AG04449 (cell line): ENCODE measurements at places on chromosomes 2 and 18.

GRCh38 chr18:78994531-78994930 is 14.9 kb downstream of the SALL3 start:
- no peak for DNase-seq

GRCh38 chr2:16255120-16255519 is 314.8 kb downstream of the MYCN start:
- no peak for DNase-seq

GRCh38 chr2:222861411-222862105 is 722 bp downstream of the ACSL3 start:
- no peak for DNase-seq

GRCh38 chr2:8595428-8595805 is 86.4 kb upstream of the ID2 start:
- no peak for DNase-seq

- DNase-seq = no peak
Observed at GRCh38 chr2:155633060-155633839, 699.3 kb downstream of the NR4A2 start.

DNA sequence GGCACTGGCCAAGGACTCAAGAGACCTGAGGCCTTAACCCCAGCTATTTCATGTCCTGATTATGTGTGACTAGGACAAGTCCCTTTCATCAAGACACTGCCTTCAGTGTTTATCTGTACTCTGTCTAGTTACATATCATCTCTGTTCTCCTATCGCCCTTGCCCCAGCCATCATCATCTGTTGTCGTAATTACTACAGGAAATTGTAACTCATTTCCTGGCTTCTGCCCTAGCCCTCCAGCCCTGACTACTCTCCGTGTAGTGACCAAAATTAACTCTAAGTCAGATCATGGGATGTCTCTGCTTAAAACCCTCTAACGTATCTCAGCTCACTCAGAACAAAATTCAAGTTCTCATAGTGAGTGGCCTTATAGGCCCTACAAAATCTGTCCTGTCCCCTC is 49.3 kb upstream of the LAPTM4A start:
- DNase-seq = no peak

- no peak for DNase-seq
Observed at GRCh38 chr2:234495251-234496054, 1.4 kb downstream of the ARL4C start.

DNA sequence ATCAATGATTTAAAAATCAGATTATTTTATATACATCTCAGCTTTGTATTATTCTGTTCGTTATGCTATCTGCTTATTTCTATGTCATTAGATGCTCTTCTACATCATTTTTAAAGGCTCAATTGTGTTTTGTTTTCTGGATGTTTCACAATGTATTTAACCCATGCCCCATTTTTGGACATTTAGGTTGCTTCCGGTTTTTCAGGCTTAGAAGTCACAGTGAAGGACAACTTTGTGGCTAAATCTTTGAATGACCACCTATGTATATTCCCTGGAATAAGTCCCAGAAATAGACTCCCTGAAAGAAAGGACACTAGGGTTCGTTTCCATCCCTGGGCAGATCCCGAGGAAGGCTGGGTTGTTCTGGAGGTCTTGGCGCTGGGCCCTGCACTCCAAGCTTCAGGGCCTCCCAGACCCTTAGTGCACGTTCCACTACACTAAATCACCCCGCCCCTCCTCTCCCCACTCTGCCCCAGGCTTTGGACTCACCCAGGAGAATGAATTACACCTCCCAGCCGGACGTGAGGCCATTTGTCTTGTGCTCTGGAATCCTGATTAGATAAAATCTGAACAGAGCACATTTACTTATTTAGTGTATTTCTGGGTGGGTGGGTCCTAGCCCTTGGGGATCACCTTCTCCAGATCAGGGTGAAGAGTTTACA is 188.2 kb downstream of the ZFP36L2 start:
- no peak for DNase-seq

GRCh38 chr2:189661957-189662321 is 680 bp downstream of the ASNSD1 start:
- no peak for DNase-seq

- DNase-seq = no peak
Observed at GRCh38 chr2:240231838-240232244, 91.4 kb upstream of the OTOS start.

DNA sequence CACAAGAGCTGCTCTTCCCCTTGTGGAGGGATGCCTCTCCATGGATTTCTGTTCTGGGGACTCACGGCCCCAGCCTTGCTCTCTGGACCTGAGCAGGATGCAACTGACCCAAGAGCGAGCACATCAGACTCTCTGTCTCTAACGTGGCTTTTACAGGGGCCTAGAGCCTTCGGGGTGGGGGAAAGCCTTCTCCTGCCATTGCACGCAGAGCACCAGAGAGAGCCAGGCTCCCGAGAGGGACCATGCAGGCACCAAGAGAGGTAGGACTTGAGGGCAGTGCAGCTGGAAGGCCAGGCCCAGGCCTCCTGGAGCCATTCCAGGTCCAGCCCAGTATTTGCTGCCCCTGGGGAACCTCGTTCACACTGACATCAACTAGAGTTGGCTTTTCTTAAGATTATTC is 475.6 kb upstream of the MYT1L start:
- DNase-seq = no peak

DNA sequence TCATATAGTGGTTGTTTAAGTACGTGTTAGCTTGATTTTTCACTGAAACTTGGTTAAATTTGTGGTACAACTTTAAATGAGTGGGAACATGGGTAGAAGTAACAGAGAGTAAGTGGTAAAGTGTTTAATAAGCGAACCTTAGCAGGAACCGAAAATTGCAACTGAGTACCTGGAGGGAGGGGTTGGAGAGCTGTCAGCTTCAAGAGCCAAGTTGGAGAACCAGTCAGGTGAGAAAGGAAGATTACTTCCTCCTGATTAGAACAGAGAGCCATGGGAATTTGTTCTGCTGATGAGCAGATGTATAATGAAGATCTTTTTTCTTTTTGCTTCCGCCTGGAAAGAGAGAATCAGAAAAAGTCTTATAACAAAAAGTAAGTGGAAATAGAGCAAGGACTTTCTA is 158.4 kb upstream of the CDH7 start:
- no peak for DNase-seq

GRCh38 chr2:159150280-159150746 is 136.2 kb downstream of the WDSUB1 start:
- DNase-seq = no peak

GRCh38 chr2:206915121-206915520 is 24.2 kb upstream of the CPO start:
- peak; percentile 86 for DNase-seq

- no peak for DNase-seq
Observed at GRCh38 chr18:79610461-79611039, 69.1 kb upstream of the CTDP1 start.

DNA sequence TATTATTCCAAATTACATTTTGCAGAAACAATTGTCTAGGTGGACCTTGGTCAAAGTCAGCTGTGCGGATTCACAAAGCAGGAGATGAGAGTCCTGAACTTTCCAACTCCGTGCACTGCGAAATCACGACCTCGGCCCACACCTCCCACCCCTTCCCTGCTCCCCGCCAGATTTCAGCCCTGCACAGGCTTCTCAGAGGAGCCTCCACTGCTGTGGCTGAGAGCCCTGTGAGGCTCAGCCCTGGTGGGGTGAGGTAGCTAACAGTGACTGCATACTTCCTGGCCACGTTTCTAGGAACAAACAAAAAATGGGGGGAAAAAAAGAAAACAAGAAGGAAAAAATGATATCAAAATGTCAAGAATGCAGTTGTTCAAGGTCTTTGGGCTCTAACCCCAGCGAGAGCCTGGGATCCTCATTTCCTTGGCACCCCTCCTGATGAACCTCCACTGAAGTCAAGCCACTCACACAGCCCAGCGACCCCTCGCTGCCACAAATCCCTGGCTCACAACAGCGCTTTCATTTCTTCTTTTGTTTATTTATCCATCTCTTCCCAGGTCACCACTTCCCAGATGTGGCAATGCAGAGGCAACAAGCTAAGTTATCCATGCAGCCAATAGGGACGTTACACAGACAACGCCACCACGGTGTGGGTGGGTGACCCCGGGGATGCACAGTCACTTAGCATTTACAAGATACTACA is 729.7 kb upstream of the ID2 start:
- DNase-seq = no peak

GRCh38 chr2:27211241-27211942 is 449 bp upstream of the ATRAID start:
- DNase-seq = no peak

DNA sequence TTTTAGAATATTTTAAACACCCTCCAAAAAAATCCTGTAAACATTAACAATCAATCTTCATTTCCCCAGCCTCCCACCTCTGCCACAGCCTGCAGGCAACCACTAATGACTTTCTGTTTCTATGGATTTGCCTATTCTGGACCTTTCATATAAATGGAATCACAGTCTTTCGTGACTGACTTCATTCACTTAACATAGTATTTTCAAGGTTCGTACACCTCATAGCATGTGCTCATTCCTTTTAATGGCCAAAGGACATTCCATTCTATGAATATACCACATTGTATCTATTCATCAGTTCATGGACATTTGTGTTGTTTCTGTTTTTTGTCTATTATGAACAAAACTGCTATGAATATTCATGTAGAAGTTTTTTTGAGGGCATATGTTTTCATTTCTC is 48.5 kb downstream of the NAT8 start:
- no peak for DNase-seq
